ENCODE measurements at places on chromosomes 4 and X. TPM values are rescaled to one million over a fixed set of nuclear protein-coding genes. Genes with fewer than 3 reads are reported as not detected.

DNA sequence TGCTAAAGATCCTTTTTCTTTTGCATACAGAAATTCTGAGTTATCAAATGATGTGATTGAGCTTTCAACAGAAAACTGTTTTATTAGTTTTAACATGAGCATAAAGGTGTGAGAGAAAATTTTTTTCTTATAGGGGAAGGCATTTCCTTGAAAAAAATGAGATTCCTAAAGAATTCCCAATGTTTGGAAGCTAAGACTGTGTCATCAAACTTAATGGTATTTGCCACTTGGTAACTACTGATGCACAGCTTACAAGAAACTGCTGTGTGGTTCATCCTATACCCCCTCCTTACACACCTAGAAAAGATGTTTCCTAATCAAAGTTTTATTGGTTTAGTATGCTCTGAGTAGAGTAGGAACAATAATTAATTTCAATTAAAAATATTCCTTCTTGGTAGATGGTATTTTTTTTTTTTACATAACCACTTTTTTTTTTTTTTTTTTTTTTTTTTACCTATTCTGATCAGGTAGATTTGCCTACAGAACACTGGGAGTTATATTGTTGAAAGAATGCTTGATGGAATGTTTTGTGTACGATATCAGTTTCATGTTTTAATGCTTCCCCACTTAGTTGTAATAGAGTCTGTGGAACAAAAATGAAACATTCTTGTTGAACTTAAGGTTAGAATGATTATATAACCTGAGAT, 6.0 kb downstream of the PTPN13 start:
- H3K36me3 ChIP-seq, result no peaks in the 10 kb centered on the region
- peaks cover 7% of the 10 kb centered on the region for H3K4me1 ChIP-seq
- H3K4me3 ChIP-seq, result no peak overlapping the region
- H3K27ac ChIP-seq, result no peak overlapping the region
- DNase-seq, result no peak

DNA sequence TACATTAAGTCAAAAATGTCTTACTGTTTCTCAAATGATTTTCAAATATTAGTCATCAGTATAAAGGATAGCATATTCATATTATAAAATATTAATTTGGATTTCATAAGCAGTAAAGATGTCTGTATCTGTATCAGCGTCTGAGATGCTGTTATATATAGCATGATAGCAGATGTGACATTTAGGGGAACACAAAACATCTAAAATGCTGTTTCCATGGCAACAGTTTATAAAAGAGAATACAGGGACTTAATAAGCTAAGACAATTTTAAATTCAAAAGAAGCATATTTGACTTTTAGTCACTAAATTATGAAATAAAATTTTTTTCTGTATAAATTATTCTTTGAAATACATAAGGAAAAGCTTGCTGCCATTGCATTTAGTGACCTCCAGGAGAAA, 432.2 kb downstream of the PDGFC start:
- no peaks in the 10 kb centered on the region for H3K4me1 ChIP-seq
- no peak for DNase-seq
- H3K4me3 ChIP-seq, result no peak overlapping the region
- H3K27me3 ChIP-seq, result no peaks in the 10 kb centered on the region
- no peak overlapping the region for H3K27ac ChIP-seq
- H3K36me3 ChIP-seq, result no peaks in the 10 kb centered on the region

DNA sequence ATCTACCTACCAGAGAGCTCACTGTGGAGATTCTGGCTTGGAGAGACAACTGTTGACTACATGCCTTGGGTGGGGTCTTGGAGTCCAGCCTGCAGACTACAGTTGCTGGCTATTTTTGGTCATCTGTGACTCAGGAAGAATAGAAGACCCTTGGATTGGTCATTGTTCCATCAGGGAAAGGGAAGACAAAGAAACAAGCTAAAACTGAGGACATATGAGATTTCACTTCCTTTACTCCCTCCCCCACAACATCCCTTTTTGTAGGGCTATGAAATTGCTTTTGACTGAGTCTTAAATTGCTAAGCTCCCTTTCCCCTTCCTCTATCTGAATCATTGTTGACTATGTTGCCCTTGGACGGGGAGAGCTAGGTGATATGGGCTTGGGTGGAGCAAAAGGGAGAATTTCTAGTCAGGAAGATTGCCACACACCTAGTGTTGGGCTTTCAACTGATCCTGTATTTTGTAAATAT, 11.7 kb downstream of the MSN start:
- H3K36me3 ChIP-seq, result no peaks in the 10 kb centered on the region
- no peaks in the 10 kb centered on the region for H3K27me3 ChIP-seq
- peak overlapping the region; percentile 77 for H3K27ac ChIP-seq
- H3K4me1 ChIP-seq, result peaks cover 5% of the 10 kb centered on the region
- DNase-seq, result peak; percentile 81
- H3K4me3 ChIP-seq, result no peak overlapping the region

- H3K27me3 ChIP-seq, result no peaks in the 10 kb centered on the region
- no peaks in the 10 kb centered on the region for H3K36me3 ChIP-seq
- H3K4me1 ChIP-seq, result peaks cover 32% of the 10 kb centered on the region
- H3K27ac ChIP-seq, result peak overlapping the region; percentile 91
Observed at GRCh38 chr4:140236654-140237169, 82.7 kb upstream of the MAML3 start.

- H3K27me3 ChIP-seq, result no peaks in the 10 kb centered on the region
- no peak overlapping the region for H3K27ac ChIP-seq
- peak; percentile 14 for DNase-seq
Observed at GRCh38 chr4:182554736-182555135, 311.5 kb downstream of the TENM3 start.

DNA sequence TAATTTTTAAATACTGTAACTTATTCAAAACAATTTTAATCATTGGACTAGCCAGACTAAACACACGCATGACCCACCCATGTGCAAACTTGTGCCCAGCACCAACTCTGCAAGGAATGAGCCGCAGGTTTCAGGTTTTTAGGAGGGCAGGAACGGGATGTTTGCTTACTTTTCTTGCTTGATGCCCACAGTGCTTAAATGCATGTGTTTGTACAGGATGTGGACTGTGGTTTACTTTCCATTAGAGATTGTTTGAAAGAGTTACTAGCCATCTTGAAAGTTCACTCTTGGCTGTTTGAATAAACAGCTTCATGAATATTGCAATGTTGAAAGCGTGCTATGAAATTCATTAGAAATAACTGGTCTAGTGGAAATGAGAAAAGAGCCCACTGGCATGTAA, 83.3 kb downstream of the STK32B start:
- H3K4me3 ChIP-seq, result no peak overlapping the region
- no peaks in the 10 kb centered on the region for H3K36me3 ChIP-seq
- DNase-seq, result no peak
- no peaks in the 10 kb centered on the region for H3K27me3 ChIP-seq
- no peak overlapping the region for H3K27ac ChIP-seq

GRCh38 chrX:24619647-24620046, 27.5 kb downstream of the PCYT1B start:
- no peak overlapping the region for H3K27ac ChIP-seq
- H3K4me3 ChIP-seq, result no peak overlapping the region
- no peaks in the 10 kb centered on the region for H3K4me1 ChIP-seq
- no peaks in the 10 kb centered on the region for H3K36me3 ChIP-seq

GRCh38 chrX:139691843-139692505, 16.0 kb downstream of the MCF2 start:
- H3K27me3 ChIP-seq, result peaks cover 5% of the 10 kb centered on the region
- H3K4me1 ChIP-seq, result no peaks in the 10 kb centered on the region
- no peak overlapping the region for H3K27ac ChIP-seq
- H3K36me3 ChIP-seq, result no peaks in the 10 kb centered on the region
- H3K4me3 ChIP-seq, result peak overlapping the region; percentile 13
- DNase-seq, result no peak

DNA sequence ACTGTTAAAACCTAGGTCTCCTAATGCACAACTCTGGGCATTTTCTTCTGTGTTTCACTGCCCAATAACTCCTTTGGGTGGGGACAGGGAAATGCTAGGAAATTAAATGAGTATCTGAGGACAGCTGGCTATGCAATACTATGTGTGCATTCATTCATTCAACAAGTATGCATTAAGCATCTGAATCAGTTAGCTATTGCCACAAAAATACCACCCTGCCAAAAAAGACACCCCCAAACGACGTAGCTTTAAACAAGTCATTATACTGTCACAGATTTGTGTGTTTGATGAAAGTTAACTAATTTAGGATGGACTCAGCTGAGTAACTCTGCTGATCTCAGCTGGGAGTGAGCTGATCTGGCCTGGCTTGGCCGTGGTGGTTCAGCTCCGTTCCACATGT, 29.8 kb upstream of the PTCHD1 start:
- H3K4me1 ChIP-seq, result no peaks in the 10 kb centered on the region
- H3K27ac ChIP-seq, result no peak overlapping the region
- H3K4me3 ChIP-seq, result no peak overlapping the region
- no peaks in the 10 kb centered on the region for H3K27me3 ChIP-seq

DNA sequence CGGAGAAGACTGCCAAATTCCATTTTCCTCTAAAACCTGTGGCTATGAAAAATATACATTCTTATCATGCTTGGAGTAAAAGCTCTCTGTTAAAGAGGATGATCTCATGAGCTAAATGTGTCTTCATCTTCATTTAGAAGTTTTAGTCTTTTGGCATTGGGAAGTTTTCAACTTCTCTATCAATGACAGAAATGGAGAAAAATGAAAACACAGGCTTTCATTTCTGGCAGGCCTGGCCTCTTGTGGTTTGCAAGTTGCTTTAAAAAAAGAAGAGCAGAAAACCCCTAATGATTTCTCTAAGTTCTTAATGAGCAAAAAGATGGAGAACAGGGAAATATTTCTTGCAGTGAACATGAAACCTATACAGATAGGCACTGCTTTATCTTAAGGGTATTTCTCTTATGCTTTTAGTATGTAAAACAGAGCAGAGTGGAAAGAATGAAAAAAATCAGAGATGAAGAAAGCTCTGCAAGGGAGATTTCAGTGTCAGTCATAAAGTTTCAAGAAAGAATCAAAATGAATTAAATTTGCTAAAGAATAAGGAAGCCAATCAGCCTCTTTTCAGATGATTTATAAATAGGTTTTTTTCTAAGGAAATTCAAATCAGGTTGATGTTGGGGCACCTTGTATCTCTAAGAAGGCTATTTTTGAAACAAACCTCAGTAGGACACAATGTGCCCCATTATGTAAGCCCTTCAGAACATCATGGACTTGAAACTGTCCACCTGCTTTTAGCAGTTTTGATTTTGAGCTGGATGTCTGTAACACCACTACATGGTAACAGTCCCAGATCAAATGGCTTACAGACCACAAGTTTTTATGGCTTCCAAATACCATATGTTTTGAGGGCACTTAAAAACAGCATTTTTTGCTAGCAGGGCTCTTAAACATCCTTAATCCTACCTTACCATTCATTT, 225.0 kb downstream of the GRIA3 start:
- no peaks in the 10 kb centered on the region for H3K27me3 ChIP-seq
- H3K27ac ChIP-seq, result no peak overlapping the region
- DNase-seq, result no peak
- H3K36me3 ChIP-seq, result no peaks in the 10 kb centered on the region

- no peaks in the 10 kb centered on the region for H3K4me1 ChIP-seq
- no peaks in the 10 kb centered on the region for H3K36me3 ChIP-seq
- H3K4me3 ChIP-seq, result no peak overlapping the region
- H3K27ac ChIP-seq, result no peak overlapping the region
Observed at GRCh38 chrX:112751076-112751475, 71.3 kb upstream of the LHFPL1 start.

GRCh38 chr4:184313058-184313581, 95.4 kb upstream of the ENPP6 start:
- no peak overlapping the region for H3K4me3 ChIP-seq
- no peaks in the 10 kb centered on the region for H3K27me3 ChIP-seq

DNA sequence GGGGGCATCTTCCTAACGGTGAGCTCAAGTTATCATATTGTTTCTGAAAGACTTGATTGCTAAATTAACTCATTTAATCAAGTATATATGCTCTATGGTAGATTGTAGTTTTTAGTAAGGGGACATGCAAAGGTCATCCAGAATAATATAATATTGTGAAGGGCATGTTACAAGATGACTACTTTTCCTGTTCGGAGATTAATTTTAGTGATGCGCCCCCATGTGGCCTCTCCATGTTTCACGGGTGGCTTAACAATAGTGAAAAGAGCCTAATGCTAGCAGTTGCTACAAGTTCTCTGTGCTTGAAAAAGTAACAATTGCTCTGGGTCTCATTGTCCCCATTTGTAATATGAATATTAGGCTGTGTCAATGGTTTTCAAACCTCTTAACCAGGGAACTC, 12.2 kb downstream of the SMPX start:
- no peaks in the 10 kb centered on the region for H3K36me3 ChIP-seq
- H3K4me3 ChIP-seq, result no peak overlapping the region
- H3K4me1 ChIP-seq, result no peaks in the 10 kb centered on the region
- peak; percentile 40 for DNase-seq
- H3K27ac ChIP-seq, result no peak overlapping the region
- H3K27me3 ChIP-seq, result no peaks in the 10 kb centered on the region

SLC9B1 gene
- total RNA-seq, result 2.0 TPM

STARD8 gene
- 1.5 TPM for total RNA-seq

CT47B1 gene
- total RNA-seq, result not detected

PGAM4 gene
- total RNA-seq, result not detected

All from fibroblast of lung (primary cell).